Activated CD4-positive, alpha-beta T cell treated with anti-CD3 and anti-CD28 coated beads for 24 hours (primary cell): ENCODE measurements at places on chromosomes 2 and 18.

- no peak for DNase-seq
Observed at GRCh38 chr2:167832868-167833287, 414.5 kb downstream of the STK39 start.

- no peak for DNase-seq
Observed at GRCh38 chr2:186751790-186752189, 57.9 kb downstream of the FAM171B start.

DNA sequence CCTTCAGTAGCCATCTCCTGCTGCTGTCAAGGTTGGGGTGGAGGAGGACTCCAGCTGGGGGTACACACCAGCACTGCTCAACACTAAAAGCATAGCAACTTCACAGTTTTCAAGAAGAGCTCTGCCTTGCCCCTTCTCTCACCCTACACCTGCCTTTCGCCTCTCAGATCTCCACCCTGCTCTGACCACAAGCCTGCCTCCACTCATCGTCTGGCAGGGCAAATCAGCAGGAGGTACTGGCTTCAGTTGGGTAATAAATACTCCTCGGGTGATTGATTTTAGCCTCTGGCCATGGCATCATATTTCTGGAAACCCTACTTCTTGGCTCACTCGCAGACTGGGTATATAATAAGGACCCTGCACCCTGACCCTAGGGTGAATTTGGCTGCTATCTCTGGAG lies 3.1 kb upstream of the PRKAG3 start:
- DNase-seq, result no peak

DNA sequence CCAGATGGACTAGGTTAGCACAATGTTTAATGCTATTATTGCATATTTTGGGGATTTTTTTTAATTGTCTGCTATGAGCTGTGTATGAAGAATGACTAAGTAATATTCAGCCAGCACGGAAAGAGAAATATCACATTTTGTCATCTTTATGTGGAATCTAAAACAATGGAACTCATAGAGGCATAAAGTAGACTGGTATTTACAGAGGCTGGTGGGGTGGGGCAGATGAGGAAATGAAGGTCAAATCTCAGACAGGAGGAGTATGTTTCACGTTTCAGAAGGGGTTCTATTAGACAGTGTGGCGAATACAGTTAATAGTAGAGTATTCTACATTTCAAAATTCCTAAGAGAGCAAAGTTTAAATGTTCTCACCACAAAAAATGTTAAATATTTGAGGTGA lies 4.7 kb downstream of the CDH19 start:
- DNase-seq, result no peak

GRCh38 chr2:150119819-150120218 lies 367.6 kb downstream of the RND3 start:
- DNase-seq, result no peak

DNA sequence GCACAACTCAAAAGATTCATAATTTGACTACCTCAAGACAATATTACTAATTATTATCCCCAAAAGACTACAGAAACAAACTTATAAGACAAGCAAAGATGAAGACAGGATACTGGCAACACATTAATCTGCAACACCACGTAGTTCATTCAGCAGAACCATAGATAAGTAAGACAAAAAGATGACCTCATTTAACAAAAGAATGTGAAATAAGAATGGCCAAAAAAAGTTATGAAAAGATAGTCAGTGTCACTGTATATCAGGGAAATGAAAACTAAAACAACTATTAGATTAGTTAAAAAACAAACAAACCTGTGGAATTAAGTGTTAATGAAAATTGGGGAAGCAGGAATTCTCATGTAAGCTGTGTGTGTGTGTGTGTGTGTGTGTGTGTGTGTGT lies 19.4 kb downstream of the PSMD14 start:
- DNase-seq, result no peak

GRCh38 chr2:195108182-195108581 lies 548.8 kb upstream of the SLC39A10 start:
- no peak for DNase-seq

DNA sequence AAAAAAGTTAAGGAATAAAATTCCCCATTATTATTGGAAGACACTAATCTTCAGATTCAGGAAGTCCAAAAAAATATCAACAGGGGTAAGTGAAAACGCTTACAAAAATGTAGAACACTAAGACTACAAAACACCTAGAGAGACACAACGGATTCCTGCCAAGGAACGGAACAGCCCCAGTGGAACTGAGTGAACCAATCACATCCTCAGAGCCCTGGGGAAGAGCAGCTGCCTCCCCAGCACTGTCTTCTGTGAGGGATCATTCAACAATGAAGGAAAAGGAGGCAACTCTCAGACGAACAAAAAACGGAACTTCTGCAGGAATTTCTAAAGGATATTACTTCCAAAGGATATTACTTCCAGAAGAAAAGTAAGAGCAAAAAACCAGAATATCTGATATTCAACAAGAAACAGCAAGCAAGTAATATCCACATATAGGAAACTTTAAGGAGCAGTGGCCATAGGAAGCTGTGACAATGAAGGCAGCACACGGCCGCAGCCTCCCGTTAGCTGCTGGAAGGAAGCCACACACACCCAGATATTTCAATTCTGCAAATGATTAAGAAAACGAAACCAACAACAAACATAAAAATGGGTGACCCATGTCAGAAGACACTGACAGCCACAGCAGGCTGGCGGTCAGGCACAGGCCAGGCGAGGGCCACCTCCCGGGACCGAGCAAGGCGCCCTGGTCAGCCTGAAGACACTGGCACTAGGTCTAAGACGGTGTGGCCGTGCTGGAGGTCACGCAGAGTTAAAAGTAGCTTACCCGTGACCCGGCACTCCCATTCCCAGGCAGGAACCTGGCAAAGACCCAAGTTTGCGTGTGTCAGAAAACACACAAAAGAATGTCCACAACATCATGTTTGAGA lies 81.8 kb downstream of the HDAC4 start:
- no peak for DNase-seq

DNA sequence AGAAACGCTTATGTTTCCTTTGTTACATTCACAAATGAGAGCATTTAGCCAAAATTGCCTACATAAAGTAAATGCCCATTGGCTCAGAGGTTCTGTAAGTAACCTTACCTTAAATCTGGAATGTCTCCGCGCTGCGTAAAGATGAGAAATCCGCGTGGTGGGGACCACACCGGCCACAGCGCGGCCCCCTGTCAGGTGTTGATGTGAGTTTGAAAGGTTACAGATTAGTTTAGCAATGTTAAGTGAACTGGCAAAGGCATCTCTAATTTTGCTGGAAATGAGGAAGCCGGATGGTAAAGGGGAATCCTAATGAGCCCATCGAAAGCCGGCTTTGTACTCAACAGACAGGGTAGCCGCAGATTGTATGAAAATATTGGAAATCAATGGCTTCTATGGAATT lies 11.8 kb downstream of the SALL3 start:
- DNase-seq, result no peak

DNA sequence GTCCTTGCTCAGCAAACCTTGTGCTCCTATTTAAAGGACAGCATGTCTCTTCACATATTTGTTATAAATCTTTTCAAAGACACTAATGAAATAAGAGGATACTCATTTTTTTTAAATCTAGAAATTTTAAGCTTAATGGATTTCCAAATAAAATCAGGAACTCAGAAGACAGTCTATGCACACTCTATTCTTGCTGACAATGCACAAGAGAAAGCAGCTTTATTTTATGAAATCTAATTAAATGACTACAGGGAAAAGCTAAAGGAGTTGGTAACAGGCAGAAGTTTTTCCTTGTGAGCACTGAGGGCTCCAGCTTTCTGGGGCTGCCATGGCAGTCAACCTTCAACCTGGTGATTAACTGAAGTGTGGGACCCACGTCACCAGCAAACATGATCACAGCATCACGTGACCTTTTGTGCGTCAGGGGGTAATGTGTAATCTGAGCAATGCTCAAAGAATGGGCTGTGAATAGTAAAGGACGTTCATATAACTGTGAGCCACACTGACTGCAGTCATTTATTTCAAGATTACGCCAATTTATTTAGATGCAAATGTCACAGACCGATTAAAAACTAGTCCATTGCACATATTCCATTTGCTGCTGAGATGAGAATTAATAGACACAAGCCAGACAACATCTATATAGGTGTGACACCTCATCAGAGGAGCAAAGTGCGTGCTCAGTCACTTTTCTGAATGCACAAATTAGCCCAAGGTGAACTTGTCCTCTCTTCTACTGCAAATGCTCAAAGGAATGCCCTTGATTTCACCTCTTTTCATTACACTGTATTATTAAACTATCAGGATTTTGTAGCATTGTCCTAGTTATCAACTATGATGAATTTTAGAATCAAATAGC lies 11.6 kb upstream of the DNER start:
- no peak for DNase-seq

- DNase-seq, result no peak
Observed at GRCh38 chr18:56245866-56246580, 392.4 kb downstream of the TXNL1 start.

DNA sequence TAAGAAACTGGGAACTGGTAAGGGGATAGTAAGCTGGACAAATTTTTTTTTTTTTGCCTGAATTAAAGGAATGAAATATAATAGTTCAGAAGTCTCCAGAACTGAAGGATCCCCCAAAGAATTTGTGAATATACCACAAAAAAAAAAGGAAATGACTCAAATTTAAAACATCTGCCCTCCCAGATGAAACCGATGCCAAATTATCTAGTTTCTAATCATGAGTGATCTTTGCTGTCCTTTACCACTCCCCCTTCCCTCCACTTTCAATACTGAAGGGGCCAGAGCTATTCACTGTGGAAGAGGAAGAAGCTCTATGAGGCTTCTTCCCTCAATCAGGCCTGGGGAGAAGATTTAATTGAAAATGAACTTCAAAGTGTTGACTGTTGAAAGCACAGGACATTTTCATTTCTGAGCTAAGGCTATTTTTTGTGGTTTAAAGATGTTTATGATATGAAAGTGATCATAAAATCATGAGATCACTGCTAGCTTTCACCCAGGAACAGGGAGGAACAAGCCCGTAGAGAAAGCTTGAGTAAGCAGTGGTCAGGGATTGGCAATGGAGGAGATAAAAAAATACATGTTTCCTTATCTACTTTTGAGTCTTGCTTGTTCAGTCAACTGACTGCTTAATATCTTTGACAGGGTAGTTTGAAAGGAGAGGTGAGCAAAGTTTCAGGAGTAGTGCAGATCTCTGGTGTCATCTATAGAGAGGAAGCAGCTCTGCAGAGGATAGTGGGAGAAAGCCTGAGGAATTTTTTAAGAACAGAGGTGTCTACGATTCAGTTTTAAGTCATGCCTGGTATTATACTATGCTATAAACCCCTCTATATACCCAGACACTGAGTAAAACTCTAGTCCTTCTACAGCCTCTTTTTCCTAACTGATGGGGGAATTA lies 409.5 kb upstream of the FIGN start:
- no peak for DNase-seq

DNA sequence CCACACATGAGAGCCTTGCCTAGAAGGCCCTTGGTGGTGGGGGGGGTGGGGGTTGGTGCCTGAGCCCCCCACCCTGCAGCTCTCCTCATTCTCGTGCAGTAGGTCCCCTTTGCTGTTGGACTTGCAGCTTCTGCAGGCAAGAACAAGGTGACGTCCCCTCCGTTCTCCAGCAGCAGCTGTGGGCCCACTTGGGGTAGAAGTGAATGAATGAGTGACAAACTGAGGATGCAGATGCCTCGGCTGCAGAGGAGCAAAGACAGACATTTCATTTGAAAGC lies 88.6 kb upstream of the CTDP1 start:
- DNase-seq, result no peak

DNA sequence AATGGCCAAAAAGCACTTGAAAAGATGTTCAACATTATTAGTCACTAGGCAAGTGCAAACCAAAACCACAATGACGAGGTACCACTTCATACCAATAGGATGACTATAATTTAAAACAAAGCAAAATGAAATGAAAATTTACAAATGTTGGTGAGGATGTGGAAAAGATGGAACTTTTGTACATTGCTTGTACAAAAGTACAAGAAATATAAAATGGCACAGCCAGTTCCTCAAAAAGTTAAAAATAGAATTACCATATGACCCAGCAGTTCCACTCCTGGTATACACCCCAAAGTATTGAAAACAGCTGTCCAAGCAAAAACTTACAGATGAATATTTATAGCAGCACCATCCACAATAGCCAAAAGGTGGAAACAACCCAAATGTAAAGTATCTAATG lies 107.8 kb upstream of the XPO1 start:
- DNase-seq, result no peak

DNA sequence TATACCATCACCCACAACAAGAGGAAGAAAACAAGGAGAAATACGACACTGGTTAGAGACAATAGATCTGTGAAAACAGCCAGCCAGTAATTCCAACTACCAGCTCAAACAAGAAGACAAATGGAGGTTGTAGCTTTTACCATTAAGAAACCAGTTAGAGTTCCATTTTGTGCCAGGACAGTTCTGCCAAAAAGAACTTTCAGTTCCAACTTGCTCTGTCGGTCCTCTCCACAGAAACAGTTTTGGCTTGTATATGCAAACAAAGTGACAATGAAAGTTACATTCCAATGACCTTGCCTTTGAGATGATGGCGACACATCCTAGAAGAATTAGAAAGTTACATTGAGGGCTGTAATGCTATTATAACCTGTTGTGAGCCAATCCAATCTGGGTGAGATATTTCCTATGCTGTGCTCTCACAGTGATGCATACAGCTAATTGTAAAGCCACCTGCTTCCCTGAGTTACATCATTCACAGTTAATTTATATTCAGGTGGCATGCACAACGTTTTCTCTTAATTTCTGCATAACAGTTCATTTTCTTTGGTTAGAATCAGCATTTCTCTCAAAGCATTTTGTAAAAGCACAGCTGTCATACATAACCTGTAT lies 1378.4 kb upstream of the PIK3C3 start:
- DNase-seq, result no peak
